ENCODE measurements at places on chromosomes 5 and 9.

DNA sequence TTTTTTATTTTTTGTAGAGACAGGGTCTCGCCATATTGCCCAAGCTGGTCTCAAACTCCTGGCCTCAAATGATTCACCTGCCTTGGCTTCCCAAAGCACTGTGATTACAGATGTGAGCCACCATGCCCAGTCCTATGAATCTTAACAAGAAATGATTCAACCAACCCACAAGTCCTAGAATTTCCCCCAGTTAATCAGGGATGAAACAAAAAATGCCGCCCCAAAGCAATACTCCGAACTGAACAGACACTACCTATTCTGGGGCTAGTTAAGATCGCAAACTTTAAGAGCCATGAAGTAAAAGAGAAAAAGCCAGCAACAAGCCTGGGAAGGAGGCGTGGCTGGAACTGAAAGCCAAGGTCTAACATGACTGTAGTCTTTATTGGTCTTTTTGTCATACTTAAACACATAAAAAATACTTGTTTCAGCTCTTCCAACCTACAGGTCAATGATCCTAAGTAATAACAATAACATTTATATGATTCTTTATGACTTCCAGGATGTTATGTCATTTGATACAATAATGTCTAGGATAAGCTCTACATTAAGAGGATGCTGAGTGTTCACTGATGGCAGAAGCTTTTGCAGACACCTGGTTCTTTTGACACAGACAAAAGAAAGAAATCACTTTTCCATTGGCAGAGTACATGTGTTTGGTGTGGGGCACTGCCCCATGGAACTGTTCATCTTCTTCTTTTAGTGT is 361.1 kb upstream of the TLE4 start:
- no peak for DNase-seq

GRCh38 chr5:31435730-31436129 is 96.2 kb downstream of the DROSHA start:
- DNase-seq: no peak

GRCh38 chr5:74107899-74108298 is 481.9 kb downstream of the ARHGEF28 start:
- DNase-seq: no peak

DNA sequence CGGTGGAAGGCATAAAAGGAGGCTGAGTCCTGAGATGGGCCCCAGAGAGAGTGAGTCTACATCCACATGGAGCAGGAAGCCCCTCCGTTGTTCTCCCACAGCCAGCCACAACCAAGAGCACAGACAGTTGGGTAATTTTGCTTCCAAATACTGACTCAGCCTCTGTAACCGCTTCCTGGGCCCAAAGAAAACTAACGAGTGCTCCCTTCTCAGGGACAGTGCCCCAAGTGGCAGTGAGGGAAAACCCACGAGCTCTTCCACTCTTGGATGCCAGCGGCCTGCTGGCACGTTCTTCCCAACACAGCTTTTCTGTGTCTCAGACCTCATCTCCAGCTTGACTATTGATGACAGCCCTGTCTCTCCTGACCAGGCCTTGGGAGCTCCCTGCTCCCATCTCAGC is 207.6 kb downstream of the FSTL4 start:
- no peak for DNase-seq

- DNase-seq: peak; percentile 67
Observed at GRCh38 chr9:84668196-84669012, 1.1 kb upstream of the NTRK2 start.

DNA sequence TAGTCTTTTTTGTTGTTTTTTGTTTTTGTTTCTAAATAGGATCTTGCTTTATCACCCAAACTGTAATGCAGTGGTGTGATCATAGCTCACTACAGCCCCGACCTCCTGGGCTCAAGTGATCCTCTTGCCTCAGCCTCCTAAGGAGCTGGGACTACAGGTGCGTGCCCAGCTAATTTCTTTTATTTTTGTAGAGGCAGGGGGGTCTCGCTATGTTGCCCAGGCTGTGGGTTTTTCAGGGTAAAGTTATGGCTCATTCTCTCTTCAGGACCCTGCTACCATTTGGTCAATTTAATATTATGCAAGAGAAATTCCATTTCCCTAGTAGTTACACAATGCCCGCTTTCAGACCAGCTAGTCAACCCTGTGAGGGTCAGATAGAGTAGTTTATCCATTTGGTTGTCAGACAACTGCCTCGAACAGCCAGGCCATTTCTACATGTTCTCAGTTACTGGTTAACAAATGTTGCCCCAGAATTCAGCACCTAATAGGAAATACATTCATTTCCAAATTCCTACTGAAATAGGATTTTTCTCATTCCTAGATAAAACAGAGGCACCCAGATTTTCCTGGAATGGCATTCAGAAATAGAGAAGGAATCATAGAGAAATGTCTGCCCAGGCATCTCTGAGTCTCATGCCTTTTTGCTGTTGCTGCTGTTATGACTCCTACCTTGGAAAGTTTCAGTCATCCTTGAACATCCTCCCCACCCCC is 6.4 kb upstream of the GLIS3 start:
- no peak for DNase-seq

DNA sequence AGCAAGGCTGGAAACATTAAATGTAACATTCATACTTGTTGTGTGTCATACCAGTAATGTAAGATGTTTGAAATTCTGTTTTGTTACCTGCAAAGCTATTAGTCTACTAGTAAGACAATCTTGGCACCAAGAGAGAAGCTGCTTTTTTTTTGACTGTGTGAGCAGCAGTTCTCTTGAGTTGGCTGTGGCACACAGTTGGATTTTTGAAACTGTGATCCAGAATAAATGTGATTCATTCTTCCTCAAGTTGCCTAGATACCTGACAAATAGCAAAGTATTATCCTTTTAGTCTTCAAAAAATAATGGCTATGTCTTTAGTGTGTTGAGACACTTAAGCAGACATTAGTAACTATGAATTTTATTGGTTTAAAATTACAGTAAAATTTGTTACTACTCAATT is 57.2 kb upstream of the HAPLN1 start:
- no peak for DNase-seq

DNA sequence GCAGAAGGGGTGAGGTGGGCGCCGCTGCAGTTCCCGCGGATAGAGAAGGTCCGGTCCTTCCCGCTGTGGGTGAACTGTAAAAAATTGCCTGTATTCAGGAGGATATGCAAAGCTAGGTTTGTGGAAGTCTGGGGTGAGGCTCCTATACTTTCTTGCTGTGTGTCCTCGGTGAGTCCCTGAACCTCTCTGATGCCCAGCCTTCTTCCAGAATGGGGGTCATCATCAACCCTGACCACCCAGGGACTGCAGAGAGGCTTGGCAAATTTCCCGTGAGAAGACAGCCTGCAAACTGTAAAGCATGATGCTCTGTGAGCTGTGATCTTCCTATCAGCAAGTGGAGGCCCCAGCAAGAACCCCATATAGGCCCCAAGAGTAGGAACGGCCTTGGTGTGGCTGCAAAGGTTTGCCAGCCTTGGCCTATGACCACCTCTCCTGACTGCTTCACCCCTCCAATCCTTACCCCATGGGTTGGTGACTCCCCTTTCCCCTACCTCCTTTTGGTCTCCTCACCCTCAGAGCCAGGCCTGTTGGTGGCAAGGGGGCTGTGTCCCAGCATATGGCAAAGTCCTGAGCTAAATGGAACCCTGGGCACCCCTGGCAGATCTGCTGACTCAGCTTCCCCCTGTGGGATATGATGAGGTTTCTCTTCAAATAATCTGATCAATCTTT is 760 bp downstream of the ALDH1B1 start:
- DNase-seq: peak; percentile 28

GRCh38 chr9:76785501-76785900 is 21.3 kb downstream of the PCA3 start:
- no peak for DNase-seq

DNA sequence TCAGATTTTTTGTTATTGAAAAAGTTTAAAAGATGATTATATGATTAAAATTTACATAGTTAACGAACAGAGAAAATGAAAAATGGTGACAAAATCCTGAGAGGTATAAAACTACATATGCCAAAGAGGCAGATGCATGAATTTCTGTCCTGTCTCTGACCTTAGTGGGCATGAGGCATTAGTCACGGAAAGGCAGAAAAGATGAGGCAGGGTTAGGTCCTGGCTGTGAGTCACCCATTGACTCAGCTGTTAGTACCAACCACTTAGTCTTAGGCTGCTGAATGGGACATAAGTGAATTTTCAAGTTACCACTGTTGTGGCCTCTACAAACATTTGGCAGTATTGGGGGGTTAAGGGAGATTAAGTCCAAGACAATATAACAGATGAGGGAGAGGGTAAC is 33.1 kb downstream of the RASA1 start:
- DNase-seq: no peak

DNA sequence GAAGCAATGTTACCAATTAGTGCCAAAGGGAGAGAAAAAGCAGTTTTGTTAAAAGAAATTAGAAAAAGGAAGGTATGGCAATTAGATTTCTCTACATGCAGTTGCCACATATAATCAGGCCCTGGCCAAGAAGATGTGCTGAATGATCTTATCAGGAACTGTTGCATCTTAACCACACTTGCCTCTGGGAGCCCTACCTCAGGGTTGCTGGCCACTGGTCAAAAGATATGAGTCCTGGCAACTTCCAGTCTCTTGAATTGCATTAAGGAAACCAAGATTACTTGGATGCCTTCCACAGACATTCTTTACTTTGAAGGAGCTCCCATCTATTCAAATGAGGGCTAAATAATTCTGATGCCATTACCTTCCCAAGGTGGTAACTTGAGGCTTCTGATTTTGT is 60.4 kb downstream of the TNC start:
- no peak for DNase-seq

- DNase-seq: no peak
Observed at GRCh38 chr5:64145216-64145895, 20.3 kb upstream of the RNF180 start.

DNA sequence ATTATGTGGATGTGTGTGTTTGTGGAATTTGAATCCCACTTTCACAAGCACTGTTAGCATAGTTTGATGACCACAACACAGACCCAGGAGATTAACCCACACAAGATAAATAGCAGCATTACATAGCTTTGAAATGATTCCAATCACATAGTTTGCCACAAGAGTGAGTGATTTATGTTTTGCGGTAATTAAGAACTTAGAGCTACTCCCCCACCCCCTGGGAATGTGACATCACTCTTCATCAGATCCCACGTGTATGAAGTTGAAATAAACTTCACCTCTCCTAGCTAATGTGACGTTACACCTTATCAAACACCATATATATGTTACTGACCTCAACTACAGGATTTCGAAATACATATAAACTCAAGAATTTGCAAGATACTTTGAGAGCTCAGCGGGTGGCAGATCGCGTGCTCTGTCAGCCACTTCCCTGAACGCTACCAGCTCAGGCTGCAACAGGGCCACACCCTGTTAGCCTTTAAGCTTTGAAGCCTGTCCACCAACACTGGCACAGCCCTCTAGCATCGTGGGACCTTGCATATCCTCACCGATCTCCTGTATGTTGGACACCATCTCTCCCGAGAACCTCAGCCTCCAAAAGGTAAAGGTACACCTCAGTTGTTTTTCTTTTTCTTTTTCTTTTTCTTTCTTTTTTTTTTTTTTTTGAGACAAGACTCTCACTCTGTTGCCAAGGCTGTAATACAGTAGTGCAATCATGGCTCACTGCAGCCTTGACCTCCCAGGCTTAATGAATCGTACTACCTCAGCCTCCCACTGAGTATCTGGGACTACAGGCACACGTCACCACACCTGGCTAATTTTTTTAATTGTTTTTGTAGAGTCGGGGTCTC is 1.7 kb upstream of the AGTPBP1 start:
- DNase-seq: no peak

- DNase-seq: no peak
Observed at GRCh38 chr9:98572054-98572627, 136.6 kb downstream of the GABBR2 start.

DNA sequence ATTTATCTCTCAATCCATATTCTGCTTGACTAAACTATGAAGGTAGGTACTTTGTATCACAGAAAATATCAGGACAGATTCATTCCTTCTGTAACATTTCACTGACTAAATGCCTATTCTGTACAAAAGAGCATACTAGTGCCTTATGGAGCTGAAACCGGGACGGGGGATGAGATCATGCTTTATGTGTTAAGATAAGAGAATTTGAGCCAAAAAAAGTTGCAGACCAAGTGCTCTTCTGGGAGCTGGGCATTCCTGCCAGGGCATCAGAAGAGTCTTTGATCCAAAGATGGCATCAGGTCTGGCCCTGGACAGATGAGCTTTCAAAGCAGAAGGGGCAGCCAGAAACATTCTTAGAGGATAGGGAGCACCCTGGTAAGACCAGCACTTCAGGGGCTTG is 27.5 kb upstream of the GLIPR2 start:
- no peak for DNase-seq

- DNase-seq: no peak
Observed at GRCh38 chr9:127941062-127941960, 3.7 kb upstream of the DPM2 start.

DNA sequence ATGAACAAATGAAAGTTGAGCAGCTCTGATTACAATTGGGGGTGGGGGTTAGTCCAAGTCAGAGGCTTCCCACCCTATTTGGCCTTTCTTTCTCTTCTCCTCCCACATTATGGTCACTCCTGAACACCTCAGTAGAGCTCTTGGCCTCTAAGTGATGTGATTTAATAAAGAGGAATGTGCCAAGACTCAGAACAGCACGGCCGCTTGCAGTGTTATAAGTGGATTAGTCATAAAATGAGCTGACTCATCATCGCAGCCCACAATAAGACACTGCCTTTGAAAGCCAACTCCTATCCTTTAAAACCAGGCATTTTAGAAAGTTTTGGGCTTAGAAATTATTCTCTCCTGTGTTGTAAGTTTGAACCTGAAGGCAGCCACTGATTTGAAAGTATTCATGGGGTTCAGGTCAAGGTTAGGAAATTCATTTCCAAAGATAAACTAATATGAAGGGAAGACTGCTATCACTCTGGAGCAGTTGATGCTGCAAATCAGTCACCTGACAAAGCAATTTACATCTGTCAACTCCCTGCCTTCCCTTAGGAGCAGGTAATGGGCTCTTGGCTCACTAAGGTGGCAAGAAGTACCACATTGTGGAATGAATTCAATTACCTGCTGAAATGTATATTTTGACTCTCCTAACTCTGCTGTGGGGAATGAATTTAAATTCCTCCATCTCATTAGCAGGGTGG is 283.6 kb upstream of the NMUR2 start:
- DNase-seq: no peak

- DNase-seq: no peak
Observed at GRCh38 chr9:98862936-98863335, 55.5 kb downstream of the GALNT12 start.

GRCh38 chr9:4097515-4097914 is 202.4 kb downstream of the GLIS3 start:
- DNase-seq: no peak

GRCh38 chr5:92455011-92455410 is 1071.9 kb upstream of the ARRDC3 start:
- DNase-seq: no peak

GRCh38 chr9:38747067-38747466 is 27.1 kb upstream of the FAM240B start:
- DNase-seq: no peak

- no peak for DNase-seq
Observed at GRCh38 chr5:161064297-161064696, 212.3 kb upstream of the ATP10B start.

DNA sequence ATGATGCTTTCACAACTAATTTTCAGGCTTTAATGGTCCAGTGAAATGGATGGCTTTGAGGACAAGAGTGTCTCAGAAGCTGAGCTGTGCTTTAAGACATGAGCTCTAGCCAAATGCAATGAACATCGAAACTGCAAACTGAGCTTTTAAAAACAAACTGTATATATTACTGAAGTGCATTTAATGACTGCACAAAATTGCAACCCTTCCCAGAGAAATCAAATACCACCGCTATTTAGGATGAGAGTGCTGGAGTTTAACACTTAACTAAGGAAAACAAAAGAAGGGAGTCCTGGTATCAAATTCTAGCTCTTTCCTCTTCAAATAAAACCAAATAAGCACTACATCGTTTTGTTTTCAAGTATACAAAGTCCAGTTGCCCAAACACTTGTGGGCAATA is 163.9 kb downstream of the SLF1 start:
- DNase-seq: no peak

All from GM06990 (cell line).